ENCODE measurements at places on chromosomes 6 and 20. TPM values are rescaled to one million over a fixed set of nuclear protein-coding genes. Genes with fewer than 3 reads are reported as not detected.

DNA sequence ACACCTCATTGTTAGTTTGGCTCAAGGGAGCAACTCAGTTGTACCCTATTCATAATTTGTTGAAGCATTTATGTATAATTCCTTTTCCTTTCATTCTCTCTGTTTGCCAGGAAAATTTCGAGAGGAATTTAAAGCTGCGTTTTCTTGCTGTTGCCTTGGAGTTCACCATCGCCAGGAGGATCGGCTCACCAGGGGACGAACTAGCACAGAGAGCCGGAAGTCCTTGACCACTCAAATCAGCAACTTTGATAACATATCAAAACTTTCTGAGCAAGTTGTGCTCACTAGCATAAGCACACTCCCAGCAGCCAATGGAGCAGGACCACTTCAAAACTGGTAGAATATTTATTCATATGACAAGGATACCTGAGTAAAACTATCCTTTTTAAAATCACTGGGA is 45.2 kb upstream of the GFRAL start:
- DNase-seq: no peak

- no peak for DNase-seq
These were observed 52.1 kb upstream of the RNF182 start for GRCh38 chr6:13872681-13873080.

GRCh38 chr6:95879856-95880255 is 135.9 kb upstream of the FUT9 start:
- DNase-seq: no peak

SERINC1 gene
- total RNA-seq: 155 TPM

All from Right ventricle myocardium inferior (tissue), 1 donor.